ENCODE measurements at places on chromosomes 3 and 15.

DNA sequence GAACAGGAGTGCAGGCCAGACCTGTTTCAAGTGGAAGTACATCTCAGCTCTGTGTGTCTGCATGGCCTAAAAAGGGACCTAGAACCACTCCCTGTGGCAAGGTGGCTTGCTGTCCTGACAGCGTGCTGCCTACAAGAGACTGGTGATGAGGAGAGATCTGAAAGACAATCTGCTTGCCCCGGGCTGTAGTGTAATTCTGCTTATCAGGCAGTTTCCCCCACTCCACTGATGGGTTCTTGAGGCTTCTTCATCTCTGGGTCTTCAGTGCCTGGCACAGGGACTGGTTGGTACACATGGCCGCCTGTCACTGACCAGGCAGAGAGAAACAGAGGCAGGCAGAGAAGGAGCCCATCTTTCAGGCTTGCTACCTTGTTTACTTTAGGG, 57.6 kb downstream of the HEG1 start:
- no peak for DNase-seq

DNA sequence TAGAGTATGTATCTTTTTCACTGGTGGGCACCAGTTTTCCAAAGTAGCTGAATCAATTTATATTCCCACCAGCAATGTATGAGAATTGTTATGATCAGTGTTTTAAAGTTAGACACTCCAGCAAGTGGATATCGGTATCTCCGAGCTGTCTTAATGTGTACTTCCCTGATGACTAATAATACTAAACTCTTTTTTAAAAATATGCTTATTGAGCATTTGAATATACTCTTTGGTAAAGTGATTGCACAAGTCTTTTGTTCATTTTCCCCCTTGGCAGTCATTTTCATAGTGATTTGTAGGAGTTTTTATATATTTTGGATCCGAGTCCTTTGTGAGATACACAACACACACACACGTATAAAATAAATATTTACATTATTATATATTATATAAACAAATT, 12.5 kb upstream of the FEM1B start:
- DNase-seq: no peak

DNA sequence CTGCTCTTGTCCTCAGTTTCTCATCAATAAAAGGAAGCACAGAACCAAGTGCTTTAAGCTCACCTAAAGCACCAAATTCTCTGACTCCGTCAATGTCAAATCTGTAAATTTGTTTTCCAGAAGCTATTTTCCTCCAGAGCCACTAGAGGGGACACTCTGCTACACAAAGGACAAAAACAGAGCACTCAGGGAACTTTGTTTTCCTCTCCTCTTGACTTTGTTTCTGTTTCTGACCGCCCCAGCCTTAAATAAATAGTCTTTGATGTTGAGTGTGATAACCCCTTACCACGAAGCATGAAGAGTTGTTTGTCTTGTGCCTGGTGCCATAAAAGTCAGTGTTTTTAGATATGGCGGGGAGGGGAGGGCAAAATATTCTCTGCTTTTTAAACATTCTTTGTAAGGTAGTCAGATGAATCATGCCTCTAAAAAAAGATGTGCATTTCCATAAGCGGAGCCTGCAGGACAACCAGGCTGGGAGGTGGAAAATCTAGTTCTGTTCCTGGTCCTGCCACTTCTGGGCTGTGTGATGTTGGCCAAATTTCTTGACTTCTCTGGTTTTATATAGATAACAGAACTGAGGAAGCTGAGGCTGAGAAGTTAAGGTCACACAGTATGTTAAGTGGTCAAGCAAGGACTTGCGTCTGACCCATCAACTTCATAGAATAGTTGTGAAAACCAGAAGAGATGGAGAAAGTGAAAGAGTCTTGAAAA, 7.3 kb upstream of the ZBTB38 start:
- no peak for DNase-seq

GRCh38 chr3:10855083-10855870, 39.2 kb downstream of the SLC6A11 start:
- no peak for DNase-seq

GRCh38 chr3:130841357-130841756, 52.5 kb upstream of the ATP2C1 start:
- no peak for DNase-seq

DNA sequence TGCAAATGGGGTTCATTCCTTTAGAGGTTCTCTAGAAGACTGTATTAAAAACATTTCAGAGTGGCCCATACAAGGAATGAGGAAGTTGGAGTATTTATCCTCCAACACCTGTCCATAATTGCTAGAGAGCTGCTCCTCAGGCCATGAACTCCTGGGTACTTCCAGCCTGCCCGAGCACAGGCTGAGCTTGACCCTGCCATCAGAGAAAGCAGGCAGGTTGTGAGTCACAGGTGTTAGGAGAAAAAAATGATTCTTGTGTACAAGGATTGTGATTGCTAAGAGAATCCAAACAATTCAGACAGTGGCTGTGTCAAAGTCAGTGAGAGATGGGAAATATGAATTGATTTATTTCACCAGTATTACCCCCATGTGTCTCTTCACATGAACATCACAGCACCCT, 156.8 kb upstream of the GADL1 start:
- DNase-seq: no peak

GRCh38 chr3:194632226-194632808, 902 bp downstream of the TMEM44 start:
- DNase-seq: no peak

DNA sequence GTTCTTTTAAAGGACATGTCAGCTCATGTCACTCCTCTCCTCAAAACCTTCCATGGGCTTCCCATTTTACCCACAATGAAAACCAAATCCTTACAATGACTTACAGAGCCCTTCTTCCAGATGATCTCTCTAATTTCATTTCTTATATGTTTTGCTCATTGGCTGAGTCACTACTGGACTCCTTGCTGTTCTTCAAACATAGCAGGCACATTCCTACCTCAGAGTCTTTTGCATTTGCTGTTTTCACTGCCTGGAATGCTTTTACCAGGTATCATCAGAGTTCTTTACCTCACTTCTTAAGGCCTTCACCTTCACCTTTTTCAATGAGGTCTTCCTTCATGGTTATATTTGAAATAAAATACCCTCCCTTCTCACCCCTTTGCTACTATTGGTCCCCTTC, 57.3 kb downstream of the NECTIN3 start:
- no peak for DNase-seq

DNA sequence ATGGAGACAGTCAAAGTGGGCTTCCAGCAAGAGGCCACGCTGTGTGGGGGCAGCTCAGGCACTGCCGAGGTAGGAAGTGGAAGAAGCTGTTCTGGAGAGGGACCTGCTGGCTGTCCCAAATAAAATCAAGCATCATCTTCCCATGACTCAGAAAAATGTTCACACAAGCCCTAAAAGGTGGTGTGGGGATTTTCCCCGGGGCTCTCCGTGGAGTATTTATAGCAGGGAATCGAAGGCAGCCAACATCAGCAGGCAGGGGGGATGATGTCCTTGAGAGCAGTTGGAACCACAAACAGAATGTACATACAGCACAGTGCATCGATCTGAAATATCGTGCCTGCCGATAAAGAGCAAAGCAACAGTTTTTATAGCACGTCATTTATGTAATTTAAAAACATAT, 27.6 kb downstream of the PRR23E start:
- DNase-seq: no peak

GRCh38 chr3:40170395-40170794, 139.1 kb upstream of the EIF1B start:
- no peak for DNase-seq

DNA sequence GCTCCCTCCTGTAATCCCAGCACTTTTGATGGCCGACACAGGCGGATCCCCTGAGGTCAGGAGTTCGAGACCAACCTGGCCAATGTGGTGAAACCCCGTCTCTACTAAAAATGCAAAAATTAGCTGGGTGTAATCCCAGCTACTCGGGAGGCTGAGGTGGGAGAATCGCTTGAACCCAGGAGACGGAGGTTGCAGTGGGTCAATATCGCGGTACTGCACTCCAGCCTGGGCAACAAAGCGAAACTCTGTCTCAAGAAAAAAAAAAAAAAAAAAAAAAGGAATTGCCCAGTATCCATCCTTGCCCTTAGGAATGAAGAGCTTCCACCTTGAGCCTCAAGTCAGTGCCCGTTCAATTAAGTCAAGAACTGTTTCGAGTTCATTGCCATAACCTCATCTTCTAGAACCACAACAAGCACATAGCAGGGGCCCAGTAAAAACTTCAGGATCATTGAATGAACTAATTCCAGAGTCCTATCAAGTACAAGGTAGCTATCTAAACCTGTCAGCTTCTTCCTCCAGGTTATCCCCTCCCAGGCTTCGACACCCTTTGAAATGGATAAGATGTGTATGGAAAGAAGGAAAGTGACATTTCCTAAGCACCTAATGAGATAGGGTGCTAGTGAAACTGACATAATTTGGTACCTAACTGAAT, 826 bp downstream of the DBR1 start:
- DNase-seq: no peak

DNA sequence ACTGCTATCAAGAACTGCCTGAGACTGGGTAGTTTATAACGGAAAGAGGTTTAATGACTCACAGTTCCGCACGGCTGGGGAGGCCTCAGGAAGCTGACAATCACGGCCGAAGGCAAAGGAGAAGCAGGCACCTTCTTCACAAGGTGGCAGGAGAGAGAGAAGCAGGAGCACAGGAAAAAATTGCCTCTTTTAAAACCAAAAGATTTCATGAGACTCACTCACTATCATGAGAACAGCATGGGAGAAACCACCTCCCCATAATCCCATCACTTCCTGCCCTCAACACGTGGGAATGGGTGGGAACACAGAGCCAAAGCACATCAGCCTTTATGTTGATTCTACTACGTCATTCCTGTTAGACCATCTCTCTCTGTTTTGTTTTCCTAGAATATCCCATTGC, 650.9 kb upstream of the SEMA6D start:
- DNase-seq: no peak

DNA sequence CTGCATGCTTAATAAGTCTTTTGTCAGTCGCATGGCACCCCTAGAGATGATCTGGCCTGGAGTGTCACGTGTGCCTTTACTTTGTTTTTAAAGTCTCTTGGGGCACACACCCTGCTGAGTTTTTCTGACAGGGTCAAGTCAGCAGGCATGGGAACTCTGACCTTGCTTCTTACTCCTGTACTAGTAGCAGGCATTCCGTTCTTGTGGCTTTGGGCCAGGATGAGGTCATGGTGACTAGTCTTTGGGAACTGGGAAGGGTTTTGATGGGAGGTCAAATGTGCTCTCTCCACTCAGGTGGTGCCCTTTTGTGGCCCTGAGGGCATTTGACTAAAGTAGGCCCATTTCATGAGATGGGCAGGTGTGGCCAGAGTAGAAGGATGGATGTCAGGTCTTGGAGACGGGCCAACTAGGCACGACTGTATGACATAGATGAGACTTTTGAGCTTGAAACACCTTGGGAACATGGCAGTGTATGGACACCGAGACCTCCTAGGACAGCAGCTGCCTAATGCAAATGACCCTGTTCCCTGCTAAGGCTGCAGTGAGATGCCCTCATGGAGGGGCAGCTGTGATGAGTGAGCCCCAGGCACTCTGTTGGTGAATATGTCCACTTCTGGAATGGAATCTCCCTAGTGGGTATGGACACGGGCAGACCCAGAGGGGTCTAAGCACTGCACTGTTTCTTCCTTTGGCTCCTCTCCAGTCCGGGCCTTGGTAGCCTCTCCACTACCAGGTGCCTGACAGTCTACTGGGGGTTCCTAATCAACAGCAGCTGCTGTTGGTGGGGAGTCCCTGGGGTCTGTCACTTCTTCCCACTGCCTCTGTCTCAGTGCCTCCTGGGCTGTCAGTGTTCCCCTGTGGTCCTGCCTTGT, 16.4 kb downstream of the SRPRB start:
- DNase-seq: no peak

DNA sequence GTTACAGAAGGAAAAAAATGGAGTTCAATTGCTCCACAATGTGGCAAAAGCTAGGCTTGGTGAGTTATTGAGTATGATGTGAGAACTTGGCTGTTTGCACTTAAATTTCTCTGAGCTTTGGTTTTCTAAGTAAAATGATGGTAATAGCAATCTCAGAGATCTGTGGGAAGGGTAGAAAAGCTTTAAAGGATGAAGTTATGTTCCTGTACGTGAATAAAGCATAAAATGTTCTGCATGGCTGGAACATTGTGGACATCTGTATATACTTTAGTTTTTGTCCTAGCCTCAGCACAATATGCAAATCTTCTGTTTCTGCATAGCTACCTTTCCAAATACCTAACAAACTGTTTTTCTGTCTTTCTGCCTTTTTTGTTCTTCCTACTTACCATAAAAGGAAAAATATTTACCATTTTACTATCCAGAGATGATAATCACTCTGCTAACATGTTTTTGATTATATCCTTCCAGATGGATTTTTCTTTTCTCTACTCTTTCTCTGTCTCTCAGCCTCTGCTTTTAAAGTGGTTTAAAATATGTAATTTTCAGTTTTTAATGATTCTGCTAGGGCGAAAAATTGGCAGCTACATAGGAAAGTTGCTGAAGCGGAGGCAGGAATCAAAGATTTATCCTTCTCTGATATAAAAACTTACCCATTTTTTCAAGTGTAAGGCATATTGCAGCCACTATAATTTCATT, 188.1 kb downstream of the FNDC3B start:
- DNase-seq: no peak

DNA sequence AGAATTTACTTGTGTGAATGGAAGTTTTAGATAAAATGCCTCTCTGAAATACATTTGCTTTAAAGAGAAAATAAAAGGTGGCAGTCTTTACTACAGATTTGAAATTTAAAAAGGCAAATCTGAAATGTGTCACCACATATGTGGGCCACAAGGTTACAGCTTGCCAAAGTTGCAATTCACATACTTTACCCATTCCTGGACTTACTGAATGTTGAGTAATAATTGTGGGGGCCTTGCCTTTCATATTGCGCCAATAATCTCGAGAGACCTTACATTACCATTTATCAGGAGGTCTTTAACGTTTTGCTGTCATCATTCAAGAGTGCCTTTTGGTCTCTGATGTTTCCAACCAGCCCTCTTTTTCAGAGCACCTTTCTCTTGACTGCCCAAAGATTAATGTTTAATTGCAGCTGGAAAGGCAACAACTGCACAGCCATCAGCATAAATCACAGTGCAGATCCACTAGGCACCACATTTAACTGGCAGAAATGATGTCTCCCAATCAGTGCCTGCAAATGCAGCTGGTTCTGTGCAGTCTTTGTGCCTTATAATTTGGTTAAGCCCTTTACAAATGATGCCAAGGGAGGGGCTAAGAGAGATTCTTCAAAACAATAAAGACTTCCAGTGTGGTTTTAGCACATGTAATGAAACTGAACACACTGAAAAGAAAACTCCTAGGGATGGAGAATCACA, 206.8 kb downstream of the MAGI1 start:
- no peak for DNase-seq
